ENCODE measurements at places on chromosomes 2 and 18. TPM values are rescaled to one million over a fixed set of nuclear protein-coding genes. Genes with fewer than 3 reads are reported as not detected.

DNA sequence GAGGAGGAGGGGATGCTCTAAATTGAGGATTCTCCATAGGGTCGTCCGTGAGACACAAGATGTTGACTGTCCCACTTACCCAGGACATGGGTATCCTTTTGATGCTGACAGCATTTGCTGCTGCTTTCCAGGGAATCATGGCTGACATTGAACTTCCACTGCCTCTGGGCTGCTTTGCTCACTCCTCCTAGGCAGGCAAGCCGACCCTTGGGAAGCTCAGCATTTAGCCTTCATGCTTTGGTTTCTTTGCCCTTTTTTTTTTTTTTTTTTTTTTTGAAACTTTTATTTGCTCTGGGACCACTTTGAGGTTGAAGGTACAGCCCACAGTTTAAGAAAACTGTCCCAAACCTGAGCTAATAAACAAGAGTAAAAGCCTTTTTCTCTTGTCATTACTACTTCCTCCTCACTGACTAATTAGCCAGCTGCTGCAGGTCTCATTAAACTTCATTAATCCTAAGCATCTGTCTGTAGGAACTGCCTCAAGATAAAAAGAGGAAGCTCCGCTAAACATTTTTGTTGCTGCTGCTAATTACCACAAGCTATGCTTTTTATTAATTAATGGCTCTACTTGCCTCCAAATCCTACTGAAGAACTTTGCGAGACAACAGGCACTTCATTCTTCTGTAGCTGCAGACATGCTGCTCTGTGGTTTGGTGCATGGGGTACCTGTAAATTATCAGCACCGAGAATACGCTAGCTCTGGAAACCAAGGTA, 125.4 kb downstream of the SPTBN1 start:
- DNase-seq: no peak

PEX13 gene
- total RNA-seq: 44.6 TPM

DNA sequence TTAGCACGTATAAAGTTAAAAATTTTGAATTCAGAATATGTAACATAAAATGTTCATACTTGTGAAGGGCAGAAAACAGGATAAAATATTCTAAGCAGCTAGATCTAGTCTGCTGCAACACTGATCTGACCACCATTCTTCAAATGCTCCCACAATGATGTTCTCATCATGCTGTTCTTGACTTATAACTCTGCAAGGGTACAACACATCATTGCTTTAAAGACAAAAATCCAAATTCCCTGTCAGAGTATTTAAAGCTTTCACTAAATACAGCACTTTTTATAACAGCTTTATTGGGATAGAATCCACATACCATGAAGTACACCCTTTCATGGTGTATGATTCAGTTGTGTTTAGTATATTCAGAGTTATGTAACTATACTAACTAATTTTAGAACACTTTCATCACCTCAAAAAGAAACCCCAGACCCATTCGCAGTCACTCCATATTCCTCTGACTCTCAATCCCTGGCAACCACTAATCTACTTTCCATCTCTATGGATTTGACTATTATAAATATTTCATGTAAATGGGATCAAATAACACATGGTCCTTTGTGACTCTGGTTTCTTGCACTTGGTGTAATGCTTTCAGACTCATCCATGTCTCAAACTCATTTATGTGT, 56.4 kb downstream of the MAP4K3 start:
- peak; percentile 30 for DNase-seq

- peak; percentile 70 for DNase-seq
These were observed 466.5 kb downstream of the METTL4 start for GRCh38 chr18:2104620-2105462.

- DNase-seq: no peak
These were observed 3.7 kb downstream of the SMC6 start for GRCh38 chr2:17749753-17750438.

DNA sequence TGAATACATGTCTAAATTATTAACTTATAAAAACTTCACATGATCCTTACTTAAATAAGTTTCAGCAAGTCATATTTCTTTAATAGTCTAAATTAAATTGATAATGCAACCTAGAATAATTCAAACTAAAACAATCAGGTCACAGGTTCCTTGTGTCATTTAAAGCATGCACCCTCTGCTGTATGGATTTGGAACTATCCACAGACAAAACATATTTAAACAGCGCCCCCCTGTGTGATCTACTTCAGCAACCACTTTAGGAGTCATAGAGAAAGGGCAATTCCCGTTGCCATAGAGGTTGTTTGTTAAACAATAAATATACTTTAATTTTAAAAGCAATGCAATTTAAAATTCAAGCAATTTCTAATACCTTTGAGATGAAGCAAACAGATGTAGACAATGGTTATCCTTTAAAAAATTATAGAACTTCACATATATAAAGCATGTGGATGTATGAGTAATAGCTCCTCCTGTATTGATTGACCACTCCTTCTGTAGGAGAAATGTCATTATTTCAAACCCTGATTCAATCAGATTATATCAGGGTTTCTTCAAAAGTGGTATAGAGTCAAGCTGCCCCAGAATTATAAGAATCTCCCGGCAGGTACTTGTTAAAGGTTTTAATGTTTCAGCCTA, 21.2 kb downstream of the GRB14 start:
- peak; percentile 84 for DNase-seq

GRCh38 chr2:24618144-24618543, 127.1 kb downstream of the NCOA1 start:
- DNase-seq: no peak

- peak; percentile 61 for DNase-seq
These were observed 280.9 kb downstream of the ZNF385B start for GRCh38 chr2:179580378-179581146.

- DNase-seq: no peak
These were observed 33.3 kb upstream of the CABLES1 start for GRCh38 chr18:23101861-23102432.

- DNase-seq: no peak
These were observed 4.8 kb downstream of the IMPA2 start for GRCh38 chr18:11986061-11986460.

DNA sequence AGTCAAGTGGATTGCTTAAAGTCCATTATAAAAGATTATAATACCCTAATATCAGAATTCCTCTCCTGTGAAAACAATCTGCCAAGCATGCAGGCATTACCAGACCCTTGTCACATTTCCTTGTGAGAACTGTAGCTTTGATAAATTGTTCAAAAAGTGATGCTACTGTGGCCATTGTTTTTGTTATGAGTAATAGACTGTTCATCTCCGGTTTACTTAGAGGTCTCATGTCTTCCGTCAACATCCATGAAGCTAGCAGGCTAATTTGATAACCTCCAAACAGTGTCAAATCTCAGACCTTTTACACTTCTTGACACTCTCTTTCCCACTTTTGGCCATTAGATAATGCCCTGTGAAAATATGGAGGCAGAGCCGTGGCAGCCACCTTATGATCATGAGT, 342.7 kb downstream of the CPS1 start:
- no peak for DNase-seq

EFR3B gene
- 0.26 TPM for total RNA-seq

- no peak for DNase-seq
These were observed 50.8 kb downstream of the PIAS2 start for GRCh38 chr18:46866523-46866922.

DNA sequence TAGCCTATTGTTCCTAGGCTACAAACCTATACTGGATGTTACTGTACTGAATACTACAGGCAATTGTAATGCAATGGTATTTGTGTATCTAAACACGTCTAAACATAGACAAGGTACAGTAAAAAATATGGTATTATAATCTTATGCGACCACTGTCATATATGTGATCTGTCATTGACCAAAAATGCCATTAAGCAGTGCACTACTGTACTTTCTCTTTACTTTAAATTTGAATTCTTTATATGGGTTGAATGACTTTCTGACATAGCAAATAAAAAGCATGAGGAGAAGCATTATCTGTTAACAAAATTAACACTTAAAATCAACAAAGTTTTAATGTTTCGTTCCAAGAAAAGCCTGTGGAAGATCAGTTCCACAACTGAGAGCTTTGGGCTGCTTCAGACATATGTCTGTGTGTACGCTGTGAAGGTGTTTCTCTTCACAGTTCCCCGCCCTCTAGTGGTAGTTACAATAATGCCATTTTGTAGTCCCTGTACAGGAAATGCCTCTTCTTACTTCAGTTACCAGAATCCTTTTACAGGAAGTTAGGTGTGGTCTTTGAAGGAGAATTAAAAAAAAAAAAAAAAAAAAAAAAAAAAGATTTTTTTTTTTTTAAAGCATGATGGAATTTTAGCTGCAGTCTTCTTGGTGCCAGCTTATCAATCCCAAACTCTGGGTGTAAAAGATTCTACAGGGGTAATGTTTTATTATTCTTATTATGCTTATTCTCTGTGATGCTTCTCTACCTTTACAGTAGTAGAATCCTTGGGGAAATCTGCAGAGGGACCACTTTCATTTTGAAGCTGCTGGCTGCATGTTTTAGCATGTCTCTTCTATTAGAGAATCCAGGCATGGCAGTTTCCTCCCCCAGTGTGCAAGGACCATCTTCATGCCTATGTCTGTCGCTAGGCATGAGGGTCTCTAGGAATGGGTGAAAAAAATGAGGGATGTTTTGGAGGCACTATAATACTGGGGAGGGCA, 54.5 kb downstream of the SCN2A start:
- DNase-seq: peak; percentile 89

- peak; percentile 63 for DNase-seq
These were observed 167.9 kb downstream of the TCF4 start for GRCh38 chr18:55419947-55420664.

DNA sequence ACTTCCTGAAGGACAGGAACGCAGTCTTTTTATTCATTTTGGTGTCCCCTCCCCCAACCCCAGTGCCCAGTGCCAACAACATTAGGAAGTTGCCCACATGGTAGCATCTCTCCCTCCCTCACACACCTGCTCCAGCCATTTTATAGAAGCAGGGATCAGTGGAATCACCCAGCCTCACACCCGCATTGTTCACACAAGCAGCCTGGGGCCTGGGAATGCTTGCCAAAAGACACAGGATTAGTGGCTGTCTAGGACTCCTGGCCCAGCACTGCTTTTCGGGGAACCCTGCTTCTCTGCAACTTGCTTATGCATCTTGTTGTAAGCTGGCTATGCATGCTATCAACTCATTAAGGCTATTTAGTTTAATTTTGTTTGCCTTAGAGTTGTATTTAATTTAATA, 17.9 kb downstream of the TMEM37 start:
- no peak for DNase-seq

HS6ST1 gene
- total RNA-seq: 30.8 TPM

- DNase-seq: no peak
These were observed 17.9 kb downstream of the SERPINB8 start for GRCh38 chr18:63987743-63988142.

DNA sequence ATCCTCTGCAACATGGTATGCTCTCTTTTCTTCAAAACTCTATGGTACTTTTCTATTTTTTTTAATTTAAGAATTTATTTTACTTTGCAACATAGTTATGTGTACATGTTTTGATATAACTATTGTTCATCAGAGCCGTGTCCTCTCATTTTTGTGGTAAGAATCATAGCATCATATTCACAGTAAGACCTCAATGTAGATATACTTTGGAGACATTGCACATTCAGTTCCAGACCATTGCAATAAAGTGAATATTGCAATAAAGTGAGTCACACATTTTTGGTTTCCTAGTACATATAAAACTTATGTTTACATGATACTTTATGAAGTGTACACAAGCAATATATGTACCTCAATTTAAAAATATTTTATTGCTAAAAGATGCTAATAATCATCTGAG, 22.7 kb upstream of the LINC00305 start:
- DNase-seq: no peak

DOK6 gene
- not detected for total RNA-seq

DNA sequence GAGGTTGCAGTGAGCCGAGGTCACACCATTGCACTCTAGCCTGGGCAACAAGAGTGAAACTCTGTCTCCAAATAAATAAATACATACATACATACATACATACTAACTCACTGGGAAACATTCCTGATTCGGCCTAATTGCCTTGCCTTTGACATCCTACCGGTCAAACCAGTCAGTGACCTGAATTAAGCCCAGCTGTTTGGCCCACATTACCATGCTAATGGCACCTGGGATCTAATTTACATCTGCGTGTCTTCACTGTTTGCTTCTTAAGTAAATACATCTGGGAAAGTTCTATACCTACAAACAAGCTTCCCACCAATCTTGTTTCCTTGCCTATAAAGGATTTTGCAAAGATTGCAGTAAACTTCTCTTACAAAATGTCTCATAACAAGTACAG, 230.2 kb upstream of the ZC3H15 start:
- no peak for DNase-seq

STAT4 gene
- total RNA-seq: 1.1 TPM

- DNase-seq: peak; percentile 67
These were observed 27.1 kb upstream of the TFPI start for GRCh38 chr2:187581125-187581896.

- no peak for DNase-seq
These were observed 1479.1 kb downstream of the DPP10 start for GRCh38 chr2:115921541-115921940.

CENPA gene
- 1.5 TPM for total RNA-seq
